Anterior cingulate cortex (tissue), 58 donors: ENCODE measurements at places on chromosomes 5 and 9.

DNA sequence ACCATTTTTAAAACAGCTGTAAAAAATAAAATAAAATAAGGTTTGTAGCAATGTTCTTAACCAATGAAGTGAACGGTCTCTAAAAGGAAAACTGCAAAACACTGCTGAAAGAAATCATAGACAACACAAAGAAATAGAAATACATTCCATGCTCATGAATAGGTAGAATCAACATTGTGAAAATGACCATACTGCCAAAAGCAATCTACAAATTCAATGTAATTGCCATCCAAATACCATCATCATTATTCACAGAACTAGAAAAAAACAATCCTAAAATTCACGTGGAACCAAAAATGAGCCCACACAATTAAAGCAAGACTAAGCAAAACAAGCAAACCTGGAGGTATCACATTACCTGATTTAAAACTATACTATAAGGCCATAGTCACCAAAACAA lies 67.6 kb upstream of the RGMB start:
- DNase-seq: no peak

- no peak for DNase-seq
These were observed 183.8 kb downstream of the ASTN2 start for GRCh38 chr9:117231012-117231411.

DNA sequence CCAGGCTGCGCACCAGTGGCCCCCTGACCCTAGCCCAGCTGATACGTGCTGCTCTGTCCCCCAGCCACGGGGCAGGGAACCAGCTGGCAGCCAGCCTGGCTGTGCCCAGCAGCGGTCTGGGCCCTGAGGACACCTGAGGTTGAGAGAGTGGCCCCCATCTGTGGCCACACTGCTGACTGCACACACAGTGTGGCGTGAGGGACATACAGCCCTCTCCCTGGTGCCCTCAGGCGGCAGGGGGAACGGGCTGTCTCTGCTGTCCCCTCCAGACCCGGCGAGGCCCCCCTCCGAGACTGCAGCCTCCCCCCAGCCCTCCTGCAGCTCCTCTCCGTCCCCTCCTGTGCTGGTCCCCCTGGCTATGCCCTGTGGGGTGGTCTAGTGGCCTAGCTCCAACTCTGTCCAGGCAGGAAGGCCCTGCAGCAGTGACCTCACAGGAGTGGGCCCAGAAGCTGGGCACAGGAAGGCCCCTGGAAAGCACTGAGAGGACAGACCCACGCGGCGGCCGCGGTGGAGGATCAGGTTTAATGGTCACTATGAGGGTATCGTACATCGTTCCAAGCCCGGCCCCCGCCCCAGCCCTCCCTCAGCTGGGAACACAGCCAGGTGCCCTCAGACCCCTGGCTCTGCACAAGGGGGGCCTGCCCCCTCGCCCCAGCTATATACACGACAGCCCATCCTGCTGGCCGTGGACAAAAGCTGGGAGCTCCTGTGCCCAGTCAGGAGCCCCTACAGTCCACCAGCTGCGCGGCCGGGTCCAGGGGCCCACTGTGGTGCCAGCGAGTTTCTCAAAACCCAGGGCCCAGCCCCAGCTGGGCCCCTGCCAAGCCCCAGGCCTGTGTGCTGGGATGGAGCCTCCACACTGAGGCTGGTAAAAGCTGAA lies 6.8 kb upstream of the ENTPD8 start:
- no peak for DNase-seq

DNA sequence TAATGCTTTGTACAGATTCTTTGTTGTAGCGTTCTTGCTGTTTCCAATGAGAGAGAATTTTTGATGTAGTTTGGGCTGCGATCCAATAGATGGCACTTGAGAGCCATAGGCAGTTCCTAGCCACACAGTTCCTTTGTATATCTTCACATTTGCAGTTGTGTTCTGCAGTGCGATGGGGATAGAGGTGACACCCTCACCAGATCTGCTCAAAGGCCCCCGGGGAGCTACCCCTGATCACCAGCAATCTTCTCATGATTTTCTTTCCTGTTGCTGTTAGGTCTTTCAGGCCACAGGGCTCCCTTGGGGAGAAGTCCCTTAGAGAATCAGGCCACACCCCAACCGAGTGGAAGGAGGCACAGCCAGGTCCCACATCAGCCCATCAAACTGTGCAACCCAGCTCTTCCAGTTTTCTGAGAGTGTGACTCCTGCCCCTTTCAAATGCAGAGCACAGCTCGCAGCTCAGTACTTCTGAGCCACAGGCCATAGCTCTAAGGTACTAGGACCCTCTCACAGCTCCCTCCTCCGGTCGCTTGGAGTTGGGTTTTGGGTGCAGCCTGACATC lies 353.7 kb downstream of the SLCO4C1 start:
- DNase-seq: no peak

DNA sequence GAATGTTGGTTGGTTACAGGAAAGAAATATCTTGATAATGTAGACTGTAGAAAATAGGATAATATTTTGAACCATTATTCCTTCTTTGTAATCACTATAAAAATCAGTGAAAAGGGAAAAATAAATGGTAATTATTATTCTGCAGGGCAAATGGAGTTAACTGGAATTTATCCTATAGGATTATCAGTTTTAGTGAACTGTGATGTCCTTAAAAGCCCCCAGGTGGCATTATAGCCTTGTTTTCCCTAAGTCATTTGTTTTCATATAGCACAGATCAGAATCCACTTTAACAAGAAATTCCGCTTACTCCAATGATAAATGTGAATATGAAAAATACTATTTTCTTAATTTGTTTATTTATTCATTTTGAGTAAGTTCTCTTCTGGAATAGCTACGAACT lies 26.2 kb upstream of the WDR41 start:
- no peak for DNase-seq

DNA sequence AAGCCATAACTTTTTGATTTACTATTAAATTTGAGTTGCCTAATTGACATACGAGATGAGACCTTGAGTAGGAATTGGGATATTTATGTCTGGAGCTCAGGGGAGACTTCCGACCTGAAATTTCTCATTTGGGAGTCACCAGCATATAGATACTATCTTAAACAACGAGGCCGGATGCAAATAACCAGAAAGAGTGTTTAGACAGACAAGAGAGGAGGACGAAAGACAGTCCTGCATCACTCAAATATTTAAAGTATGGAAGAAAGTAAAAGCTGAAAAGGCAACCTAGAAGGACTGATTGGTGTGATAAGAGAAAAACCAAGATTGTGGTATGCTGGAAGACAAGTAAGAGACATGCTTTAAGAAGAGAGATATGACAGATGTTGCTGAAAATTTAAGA lies 675.0 kb upstream of the NUDT12 start:
- no peak for DNase-seq

GRCh38 chr5:176985516-176985915 lies 21.1 kb downstream of the UIMC1 start:
- no peak for DNase-seq

DNA sequence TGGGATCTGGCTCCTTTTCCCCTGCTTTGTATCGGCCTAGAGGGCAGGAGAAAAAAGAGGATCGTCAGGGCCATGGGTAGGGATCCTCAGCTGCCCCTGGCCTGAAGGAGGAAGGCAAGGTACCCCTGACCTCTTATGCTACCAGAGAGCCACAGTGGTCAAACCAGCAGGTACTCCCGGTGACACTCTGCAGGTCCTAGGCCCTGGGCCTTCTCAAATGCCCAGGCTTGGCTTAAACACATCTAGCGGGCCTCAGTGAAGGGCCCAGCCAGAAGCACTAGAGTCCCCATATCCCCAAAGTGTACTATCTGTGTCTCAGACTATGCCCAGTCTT lies 3.5 kb downstream of the IRF1 start:
- DNase-seq: no peak

DNA sequence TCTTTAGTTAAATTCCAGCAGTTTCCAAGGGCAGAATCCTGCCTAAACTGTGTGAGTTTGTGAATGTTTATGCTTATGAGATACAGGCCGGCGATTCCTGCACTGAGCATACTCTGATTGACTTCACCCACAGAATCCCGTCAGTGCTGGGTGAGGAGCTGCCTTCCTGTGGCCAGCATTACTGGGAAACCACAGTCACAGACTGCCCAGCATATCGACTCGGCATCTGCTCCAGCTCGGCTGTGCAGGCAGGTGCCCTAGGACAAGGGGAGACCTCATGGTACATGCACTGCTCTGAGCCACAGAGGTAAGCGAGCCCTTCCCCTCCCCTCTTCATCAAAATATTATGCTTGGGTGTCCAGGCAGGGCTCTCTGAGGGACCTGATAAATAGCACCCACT lies 103.7 kb downstream of the CMYA5 start:
- no peak for DNase-seq

- DNase-seq: no peak
These were observed 26.8 kb upstream of the GRHPR start for GRCh38 chr9:37395663-37396062.

- DNase-seq: no peak
These were observed 19.3 kb downstream of the RFK start for GRCh38 chr9:76374783-76375559.

DNA sequence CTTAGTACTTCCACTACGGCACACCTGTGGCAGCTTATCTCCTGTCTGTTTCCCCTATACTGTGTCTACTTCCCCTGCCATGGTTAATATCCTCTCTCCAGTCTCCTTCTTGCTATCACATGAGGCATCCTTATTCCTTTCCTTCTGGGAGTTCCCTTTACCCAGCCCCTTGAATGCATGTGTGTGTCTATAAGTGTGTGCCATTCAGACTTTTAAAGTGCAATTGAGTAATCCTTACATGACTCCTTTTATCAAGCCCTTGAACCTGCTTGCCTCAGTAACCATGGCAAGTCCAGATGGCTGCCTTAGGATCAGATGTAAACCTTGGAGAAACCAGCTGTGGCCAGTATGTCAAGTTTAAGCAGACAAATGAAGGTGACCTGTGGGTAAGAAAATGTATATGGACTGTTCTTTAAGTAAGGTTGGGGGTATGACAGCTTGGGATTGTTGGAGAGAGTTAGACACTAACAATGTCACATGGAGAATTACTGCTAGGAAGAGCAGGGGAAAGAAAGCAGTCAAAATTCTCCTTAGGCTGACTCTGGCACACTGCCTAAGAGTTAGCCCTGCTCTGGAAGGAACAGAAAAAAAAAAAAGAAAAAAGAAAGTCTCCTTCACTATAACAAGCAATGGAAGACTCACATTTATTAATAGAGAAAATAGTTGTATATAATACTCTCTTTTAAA lies 142.1 kb downstream of the HINT1 start:
- DNase-seq: no peak

DNA sequence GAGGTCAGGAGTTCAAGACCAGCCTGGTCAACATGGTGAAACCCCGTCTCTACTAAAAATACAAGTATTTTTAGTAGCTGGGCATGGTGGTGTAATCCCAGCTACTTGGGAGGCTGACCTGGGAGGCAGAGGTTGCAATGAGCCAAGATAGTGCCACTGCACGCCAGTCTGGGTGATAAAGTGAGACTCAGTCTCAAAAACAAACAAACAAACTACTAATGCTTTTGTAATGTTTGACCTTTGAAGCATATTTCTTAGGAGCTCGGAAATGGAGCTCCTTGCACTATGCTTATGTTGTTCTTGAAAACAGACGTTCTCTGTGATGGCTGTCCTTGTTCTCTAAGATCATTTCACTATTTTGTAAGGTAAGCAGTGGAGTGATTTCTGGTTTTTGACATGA lies 6.0 kb downstream of the F2RL2 start:
- DNase-seq: no peak

DNA sequence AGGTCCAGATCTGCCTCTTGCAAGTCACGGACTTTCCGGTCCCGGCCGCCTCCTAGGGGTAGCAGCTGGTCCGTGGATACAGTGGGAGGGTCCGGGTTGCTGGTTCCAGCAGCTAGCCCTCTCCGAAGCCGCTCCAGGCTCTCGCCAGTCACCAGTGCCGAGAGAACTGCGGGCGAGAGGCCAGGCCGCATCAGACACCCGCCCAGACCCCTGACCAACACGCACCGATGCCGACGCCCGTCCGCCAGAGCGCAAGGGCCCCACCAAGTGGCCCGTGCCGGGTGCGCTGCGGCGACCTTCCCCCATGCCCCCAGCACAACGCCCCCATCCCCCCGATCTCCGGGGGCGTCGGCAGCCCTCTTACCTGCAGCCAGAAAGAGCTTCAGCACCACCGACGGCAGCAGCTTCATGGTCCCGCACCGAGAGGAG lies 470 bp downstream of the HBEGF start:
- DNase-seq: peak; percentile 64

- no peak for DNase-seq
These were observed 230.3 kb downstream of the AUH start for GRCh38 chr9:91131433-91131839.

- no peak for DNase-seq
These were observed 357.7 kb downstream of the SEMA5A start for GRCh38 chr5:9188131-9188530.

GRCh38 chr9:74765481-74765971 lies 122.2 kb downstream of the TRPM6 start:
- DNase-seq: no peak

- no peak for DNase-seq
These were observed 29.9 kb downstream of the SLC6A18 start for GRCh38 chr5:1255081-1255561.

DNA sequence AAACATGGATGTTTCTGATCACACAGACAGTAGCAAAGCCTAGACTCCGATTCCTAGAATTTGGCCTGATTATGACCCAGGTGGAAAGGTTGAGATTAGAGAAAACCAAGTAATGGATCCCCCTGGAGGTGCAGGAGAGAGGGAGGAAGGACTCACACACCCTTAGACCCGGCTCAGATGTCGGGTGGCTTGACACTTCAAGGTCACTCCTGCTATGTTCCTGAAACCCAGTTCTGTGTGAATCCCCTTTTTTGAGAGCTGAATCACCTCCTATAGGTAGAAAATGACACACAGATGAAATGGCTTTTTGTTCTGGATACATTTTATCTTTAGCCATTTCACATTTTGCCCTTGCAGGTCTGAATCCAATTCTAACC lies 192.8 kb downstream of the ARRDC3 start:
- no peak for DNase-seq

DNA sequence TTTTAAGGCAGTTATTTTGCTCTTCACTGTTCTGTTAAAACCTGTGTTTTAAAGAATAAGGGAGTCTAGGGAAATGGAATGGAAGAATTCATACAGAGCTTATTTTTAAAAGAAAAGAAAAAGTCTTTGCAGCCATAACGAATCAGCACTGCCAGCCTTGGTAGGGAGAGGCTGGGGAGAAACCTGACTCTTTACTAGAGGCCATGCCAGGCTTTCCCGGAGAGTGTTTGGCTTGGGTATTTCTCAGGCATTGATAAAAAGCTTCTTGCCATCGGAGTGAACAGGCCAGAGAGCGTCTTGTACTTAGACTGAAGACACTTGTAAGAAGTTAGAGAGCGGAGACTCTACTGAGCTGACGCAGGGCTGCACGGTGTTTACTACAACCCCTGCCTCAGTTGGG lies 72.7 kb upstream of the NFIL3 start:
- no peak for DNase-seq
